ENCODE measurements at places on chromosomes 16 and 17. TPM values are rescaled to one million over a fixed set of nuclear protein-coding genes. Genes with fewer than 3 reads are reported as not detected.

CORO1A gene
- total RNA-seq = 819 TPM

GPS1 gene
- total RNA-seq = 124 TPM

BCAR1 gene
- 0.61 TPM for total RNA-seq

NPIPA3 gene
- 2.7 TPM for total RNA-seq

RGS9 gene
- total RNA-seq = 1.8 TPM

P2RX5 gene
- total RNA-seq = 143 TPM

NPIPA7 gene
- 3.9 TPM for total RNA-seq

CA7 gene
- total RNA-seq = 0.39 TPM

GPR139 gene
- total RNA-seq = not detected

PSMD11 gene
- 190 TPM for total RNA-seq

FOXN1 gene
- total RNA-seq = not detected

CD300H gene
- not detected for total RNA-seq

GRAPL gene
- 5.9 TPM for total RNA-seq

KCNH4 gene
- total RNA-seq = 1.9 TPM

CTRB1 gene
- total RNA-seq = not detected

CHST5 gene
- not detected for total RNA-seq

GNGT2 gene
- 18.4 TPM for total RNA-seq

UBE2Z gene
- total RNA-seq = 91.5 TPM

COPZ2 gene
- total RNA-seq = 5.8 TPM

PSME3IP1 gene
- total RNA-seq = 116 TPM

GSE1 gene
- 35.2 TPM for total RNA-seq

DPEP3 gene
- total RNA-seq = not detected

CD300LB gene
- not detected for total RNA-seq

KCNJ12 gene
- total RNA-seq = not detected

SNX20 gene
- 34.3 TPM for total RNA-seq

GFOD2 gene
- total RNA-seq = 19.6 TPM

KCNJ16 gene
- not detected for total RNA-seq

ZNF207 gene
- total RNA-seq = 268 TPM

PDILT gene
- not detected for total RNA-seq

ZG16 gene
- total RNA-seq = not detected

SLX4 gene
- total RNA-seq = 10.8 TPM

CHST4 gene
- total RNA-seq = not detected

ZNF821 gene
- 7.4 TPM for total RNA-seq

TBC1D3 gene
- not detected for total RNA-seq

JPH3 gene
- total RNA-seq = not detected

KRT26 gene
- not detected for total RNA-seq

KLHL10 gene
- total RNA-seq = not detected

PIPOX gene
- total RNA-seq = 2.1 TPM

KRT36 gene
- total RNA-seq = not detected
